ENCODE measurements at places on chromosomes 2 and 18.

- DNase-seq: no peak
These were observed 395.7 kb upstream of the SALL3 start for GRCh38 chr18:78583739-78584458.

DNA sequence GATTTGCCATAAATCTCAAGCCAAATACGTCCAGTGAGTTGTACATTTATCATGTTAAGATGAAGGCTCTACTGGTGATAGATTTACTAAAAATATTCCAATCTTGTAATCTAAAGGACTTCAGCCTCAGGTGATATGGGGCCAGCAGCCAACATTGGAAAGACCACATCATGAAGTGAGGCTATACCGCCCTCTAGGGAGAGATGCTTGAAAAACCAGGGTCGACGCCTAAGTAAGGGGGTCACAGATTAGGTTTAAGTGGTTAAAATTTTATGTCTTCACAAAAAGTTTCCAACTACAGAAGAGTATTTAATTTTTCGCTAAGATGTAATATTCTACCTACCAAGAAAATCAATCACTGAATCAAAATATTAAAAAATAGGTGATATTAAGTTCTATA lies 33.3 kb downstream of the DOCK10 start:
- no peak for DNase-seq

DNA sequence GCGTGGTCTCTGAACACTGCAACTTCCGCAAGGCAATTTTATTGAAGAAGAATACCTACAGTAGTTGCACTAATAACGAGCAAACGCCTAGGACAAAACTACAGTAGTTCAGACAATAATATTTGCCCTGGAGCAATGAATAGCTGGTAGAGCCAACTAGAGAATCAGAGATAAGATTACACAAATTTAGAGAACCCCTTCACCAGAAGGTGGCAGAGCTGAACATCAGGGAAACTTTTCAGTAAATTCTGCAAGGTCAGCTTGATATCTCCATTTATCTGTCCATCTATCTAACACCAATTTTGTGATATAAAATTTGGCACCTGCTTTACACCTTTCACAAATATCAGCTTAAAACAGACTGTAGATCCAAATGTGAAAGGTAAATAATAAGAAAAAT lies 43.8 kb downstream of the CDH19 start:
- no peak for DNase-seq

- no peak for DNase-seq
These were observed 16.4 kb downstream of the SIGLEC15 start for GRCh38 chr18:45841765-45842442.

DNA sequence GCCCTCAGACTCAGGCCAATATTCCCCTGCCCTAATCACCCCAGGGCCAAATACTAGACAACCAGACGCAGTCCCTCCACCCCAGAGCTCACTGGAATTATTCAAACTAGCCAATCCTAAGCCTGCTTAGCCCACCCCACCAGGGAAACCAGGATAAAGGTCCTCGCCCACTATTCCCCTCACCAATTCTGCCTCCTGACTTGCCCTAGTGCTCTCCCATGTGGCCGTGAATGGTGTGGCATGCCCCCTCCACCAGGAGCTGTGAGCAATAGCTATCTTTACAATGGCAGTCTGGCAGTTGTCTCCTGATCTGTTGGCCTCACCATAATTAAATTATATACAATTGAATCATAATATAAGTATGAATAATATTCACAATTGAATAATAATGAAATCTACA lies 42.3 kb downstream of the FAM124B start:
- no peak for DNase-seq

DNA sequence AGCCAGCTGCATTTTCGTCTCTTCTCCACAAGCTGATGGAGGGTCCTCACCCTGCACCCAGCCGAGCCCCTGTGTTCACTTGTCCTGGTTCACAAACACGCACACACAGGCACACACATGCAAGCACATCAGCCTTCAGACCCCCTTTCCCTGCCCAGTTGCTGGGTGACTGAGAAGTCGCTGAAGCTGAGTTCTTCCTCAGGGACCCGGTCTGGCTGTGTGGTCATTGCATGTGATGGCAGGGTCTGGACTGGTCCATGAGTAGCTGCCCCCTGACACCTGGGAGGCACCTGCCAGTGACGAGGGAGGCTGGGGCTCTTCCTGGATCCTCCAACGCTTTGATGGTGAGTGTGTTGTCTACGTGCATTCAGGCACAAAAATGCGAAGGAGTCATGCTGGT lies 546.1 kb upstream of the SALL3 start:
- DNase-seq: no peak

GRCh38 chr2:105072039-105072438 lies 34.2 kb downstream of the MRPS9 start:
- DNase-seq: no peak

- DNase-seq: no peak
These were observed 1.4 kb upstream of the XRCC5 start for GRCh38 chr2:216107760-216108159.

DNA sequence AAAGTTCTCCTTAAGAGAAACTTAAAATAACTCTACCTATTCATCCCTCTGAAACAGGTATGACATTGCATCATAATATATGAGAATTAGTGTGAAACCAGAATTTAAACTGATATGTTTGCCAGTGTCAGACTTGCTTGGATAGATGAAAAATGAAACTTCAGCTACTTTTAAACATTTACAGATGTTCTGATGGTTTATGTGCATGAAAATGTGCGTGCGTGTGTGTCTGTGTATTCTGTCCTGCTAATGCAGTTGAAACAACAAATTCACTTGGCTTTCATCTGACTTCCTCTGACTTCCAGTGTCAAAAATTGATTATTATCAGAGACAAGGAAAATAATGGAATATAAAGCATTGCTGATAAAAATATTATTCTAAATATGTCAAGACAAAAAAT lies 719.4 kb downstream of the LRP1B start:
- no peak for DNase-seq

GRCh38 chr18:67200665-67201064 lies 315.9 kb downstream of the DSEL start:
- DNase-seq: no peak

DNA sequence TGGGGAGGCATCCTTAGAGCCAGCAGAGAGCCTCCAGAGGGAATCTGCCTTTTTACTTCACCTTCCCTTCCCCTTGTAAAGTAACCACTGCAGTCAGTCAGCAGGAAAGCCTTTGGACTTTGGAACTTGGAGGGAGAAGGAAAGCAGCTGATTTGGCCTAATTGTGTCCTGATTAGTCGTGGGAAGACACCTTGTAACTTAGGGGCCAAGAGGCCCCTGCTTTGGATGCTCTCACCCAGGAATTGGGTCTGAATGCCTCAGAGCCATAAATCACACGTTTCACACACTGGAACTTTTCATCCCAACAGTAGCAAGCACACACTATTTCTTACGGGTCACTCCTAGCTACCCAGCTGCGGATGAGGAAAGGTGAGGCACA lies 81.0 kb upstream of the PPM1B start:
- no peak for DNase-seq

DNA sequence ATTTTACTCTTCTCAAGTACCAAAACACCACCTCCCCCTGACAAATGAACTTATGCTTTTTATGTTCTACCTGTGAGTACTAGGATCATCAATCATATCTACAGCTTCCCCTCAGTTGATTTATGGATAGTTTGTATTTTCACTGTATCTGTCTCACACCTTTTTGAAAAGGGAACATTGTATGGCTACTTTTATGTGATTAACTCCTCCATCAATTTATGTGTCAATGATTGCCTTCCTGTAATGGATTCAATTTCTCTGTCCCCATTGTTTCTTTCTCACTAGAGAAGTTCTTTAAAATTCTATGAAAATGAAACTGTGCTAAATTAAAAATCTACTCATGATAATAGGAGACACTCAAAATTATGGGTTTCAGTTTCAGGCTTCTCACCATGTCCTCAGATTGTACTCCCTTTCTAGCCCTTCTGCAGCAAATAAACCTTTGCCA lies 935.0 kb downstream of the TRIB2 start:
- DNase-seq: no peak

DNA sequence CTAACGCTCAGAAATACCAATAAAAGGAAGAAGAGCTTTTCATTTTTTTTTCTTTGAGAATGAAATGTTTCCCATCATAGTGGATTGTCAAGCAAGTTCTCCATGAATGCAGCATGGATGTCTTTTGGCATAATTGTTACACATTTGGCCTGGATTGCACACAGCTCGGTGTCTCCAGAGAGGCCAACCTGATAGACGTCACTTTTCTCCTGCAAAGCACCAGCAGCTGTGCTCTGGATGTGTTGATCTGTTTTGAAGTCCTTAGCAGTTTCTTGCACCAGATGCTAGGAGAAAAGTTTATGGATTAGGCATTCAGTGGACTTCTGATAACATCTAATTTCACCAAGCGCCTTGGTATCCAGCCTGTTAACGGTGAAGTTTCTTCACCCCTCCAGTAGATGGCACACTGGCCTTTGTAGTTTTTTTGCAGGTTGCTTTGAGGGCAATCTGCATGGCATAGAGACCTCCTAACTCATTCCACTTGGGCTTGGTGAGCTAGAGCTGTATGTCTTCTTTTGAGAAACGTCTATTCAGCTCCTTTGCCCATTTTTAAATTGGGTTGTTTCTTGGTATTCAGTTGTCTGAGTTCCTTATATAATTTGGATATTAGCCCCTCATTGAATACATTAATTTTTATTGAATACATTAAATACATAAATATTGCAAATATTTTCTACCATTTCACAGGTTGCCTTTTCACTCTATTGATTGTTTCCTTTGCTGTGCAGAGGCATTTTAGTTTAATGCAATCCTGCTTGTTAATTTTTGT lies 59.7 kb downstream of the PTH2R start:
- peak; percentile 1 for DNase-seq

DNA sequence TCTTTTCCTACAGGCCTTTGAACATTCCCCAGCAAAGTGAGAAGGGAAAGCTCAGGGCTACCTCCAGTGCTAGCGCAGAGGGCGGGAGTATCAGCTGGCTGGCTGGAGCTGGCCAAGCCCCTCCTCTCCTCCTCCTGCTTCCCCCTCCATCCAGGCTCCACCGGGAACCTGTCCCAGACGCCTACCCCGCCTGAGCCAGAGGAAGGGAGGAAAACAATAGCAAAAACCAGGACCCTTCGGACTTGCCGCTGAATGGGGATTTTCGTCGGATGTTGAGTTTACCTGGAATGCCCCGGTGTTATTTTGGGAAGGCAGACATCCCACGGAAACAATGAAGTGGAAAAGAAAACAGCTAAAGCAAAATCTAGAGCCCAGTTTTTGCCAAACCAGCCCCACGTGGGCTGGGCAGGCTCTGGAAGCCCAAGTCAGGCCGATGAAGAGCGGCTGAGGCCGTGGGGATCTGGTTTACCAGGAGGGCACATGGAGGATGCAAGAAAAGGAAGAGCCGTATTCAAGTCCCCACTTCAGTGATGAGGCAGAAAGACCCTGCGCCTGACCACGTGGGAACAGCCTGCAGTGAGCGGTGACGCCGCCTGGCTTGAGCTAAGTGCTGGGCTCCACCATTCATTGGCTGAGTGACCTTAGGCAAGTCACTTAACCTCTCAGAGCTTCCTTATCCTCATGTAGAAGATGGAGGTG lies 100.4 kb upstream of the LCLAT1 start:
- no peak for DNase-seq

DNA sequence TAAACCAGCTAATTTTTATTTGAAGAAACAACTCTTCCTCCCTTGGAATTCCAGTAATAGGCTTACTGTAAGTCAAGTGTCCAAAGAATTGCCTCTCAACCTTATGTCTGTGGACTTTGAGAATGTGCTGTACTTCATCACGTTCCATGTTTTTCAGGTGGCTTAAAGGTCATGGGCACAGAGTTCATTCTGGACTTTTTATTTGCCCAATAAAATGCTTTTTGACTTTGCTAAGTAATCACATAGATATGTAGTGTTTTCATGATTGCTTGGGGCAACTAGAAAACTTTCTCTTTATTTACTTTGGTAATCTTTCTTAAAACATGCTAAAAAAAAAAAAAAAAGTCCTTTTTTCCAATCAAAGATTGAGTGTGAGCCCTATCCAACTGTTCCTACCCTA lies 10.4 kb upstream of the DNAH7 start:
- DNase-seq: peak; percentile 12
